Activated CD8-positive, alpha-beta memory T cell treated with anti-CD3 and anti-CD28 coated beads, Interleukin-2, amount 10 ng/mL, durations not matched to agents 7 days and 5 days (primary cell): ENCODE measurements at places on chromosomes 2 and 18.

- no peak for DNase-seq
These were observed 21.2 kb downstream of the RTP5 start for GRCh38 chr2:241890524-241891235.

- no peak for DNase-seq
These were observed 728.7 kb upstream of the ID2 start for GRCh38 chr2:7953195-7953594.

DNA sequence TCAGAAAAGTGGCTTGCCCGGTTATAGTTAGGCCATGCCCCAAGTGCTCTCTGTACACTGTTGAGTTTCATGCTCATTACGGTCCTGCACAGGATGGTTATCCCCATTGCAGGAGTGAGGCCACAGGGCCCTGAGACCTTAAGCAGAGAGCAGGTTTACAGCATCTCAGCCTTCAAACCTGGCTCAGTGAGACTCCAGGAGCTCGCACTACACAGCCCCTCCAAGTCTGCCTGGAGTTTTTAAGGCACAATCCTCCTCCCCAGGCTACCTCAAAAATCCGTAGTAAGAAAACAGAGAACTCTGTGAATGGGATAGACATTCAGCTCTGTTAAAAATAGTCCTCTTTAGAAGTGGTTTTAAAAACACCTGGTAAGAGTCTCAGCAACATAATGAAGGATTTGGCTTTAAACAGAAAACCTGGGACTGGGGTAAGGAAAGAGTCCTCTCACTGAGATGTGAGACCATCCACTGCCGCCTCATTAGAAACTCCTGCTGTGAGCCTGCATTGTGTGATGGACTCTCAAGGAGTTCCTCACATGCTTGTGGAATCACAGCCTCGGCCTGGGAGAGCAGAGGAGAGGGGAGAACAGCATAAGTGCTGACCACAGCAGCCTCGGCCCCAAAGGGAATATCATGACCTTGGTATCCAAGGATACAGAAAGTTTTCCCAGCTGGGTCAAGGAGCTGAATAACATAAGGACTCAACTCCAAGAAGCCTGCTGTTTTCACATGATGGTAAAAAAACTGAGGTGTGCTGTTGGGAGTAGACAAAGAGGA lies 214.8 kb downstream of the ATAD2B start:
- DNase-seq, result no peak

DNA sequence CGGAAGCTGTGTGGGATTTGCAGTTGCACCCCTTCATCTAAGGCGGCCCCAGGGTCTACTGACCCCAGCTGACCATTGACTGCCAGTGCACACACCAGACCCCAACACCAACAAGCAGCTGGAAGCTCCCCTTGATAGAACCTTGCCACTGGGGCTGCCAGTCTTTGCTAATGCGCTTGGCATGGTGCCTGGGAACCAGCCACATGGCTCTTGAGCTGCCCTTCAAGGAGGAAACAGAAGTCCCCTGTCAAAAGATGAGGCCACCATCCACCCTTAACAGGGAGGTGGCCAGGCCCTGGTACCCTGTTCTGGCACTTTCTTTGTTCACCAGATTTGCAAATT lies 8.6 kb downstream of the ALPI start:
- no peak for DNase-seq

DNA sequence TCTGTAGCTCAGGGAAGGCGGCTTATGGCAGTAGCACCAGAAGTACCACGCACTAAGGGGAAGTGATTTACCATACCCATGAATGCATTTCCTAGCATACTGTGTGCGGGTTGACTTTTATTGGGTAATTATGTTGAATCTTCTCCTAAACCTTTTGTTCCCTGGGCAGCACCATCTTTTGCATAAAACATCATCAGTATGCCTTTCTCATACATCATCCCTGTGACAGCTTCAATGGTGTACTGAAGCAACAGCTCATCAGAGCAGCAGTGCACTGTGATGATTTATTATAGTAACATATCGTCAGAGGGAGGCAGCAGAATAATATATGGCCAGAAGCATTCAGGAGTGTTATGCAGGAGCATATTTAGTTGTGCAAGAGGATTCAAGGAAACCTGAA lies 204.9 kb downstream of the CDH7 start:
- no peak for DNase-seq
